ENCODE measurements at places on chromosomes 12 and 14.

- no peak for DNase-seq
Measured at GRCh38 chr12:91786499-91787272, 359.0 kb downstream of the BTG1 start.

GRCh38 chr14:103626146-103626850 is 2.7 kb upstream of the KLC1 start:
- no peak for DNase-seq

- DNase-seq, result no peak
Measured at GRCh38 chr12:30764251-30764650, 9.5 kb upstream of the CAPRIN2 start.

GRCh38 chr14:69910871-69911270 is 31.7 kb downstream of the SMOC1 start:
- no peak for DNase-seq

- no peak for DNase-seq
Measured at GRCh38 chr14:70731447-70732239, 77.7 kb downstream of the MAP3K9 start.

DNA sequence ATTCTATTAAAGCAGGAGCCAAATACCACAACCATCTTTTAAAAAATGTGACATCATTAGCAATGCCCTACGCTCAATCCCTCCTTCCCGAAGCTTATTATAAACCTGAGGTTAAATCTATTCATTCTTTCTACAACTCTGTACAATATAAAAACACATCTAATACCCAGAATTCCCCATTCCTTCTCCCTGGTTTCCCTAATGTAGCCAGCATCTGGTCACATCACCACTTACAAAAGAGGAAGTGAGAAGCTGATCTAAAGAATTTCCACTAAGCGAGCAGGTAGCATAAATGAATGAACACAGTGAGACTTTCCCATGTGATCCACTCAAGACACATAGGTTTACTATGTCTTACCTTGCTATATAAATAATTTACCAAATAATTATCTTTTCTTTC is 90.4 kb downstream of the LRP6 start:
- no peak for DNase-seq

GRCh38 chr12:13273850-13274249 is 77.3 kb downstream of the EMP1 start:
- DNase-seq, result no peak

DNA sequence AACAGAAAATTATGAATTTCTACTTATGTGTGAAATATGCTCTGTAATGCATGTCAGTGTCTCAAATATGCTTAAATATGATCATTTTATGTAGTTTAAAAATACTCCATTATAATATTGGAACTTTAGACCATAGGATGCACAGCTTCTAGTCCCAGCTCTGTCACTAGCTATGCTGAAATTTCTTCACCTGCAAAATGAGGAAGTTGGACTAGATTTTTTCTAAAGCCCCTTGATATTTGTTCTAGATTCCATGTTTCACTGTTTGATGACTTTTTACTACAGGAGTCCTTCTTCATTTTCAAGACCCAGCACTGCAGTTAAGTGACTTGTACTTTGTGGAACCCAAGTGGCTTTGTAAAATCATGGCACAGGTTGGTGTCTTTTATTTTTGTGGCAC is 90.1 kb downstream of the LRRK2 start:
- no peak for DNase-seq

DNA sequence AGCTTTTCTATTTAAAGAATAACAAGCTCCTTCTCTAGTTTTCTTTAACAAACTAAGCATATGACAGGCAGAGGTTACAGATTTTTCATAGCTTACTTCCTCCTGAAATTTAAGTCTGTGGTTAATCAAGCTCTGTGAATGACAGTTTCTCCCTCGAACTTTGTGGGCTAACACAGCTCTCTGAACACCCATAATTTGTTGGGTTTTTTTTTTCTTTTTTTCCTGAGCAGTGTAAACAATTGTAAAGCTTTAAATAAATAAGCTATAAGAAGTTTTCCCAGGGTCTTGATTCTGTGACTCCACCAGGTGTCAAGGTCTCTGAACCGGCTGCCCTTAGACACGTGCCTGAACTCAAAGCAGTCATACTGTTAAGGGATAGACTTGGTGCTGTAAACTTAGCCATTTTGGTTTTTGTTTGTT is 128.1 kb upstream of the AMIGO2 start:
- DNase-seq, result no peak

DNA sequence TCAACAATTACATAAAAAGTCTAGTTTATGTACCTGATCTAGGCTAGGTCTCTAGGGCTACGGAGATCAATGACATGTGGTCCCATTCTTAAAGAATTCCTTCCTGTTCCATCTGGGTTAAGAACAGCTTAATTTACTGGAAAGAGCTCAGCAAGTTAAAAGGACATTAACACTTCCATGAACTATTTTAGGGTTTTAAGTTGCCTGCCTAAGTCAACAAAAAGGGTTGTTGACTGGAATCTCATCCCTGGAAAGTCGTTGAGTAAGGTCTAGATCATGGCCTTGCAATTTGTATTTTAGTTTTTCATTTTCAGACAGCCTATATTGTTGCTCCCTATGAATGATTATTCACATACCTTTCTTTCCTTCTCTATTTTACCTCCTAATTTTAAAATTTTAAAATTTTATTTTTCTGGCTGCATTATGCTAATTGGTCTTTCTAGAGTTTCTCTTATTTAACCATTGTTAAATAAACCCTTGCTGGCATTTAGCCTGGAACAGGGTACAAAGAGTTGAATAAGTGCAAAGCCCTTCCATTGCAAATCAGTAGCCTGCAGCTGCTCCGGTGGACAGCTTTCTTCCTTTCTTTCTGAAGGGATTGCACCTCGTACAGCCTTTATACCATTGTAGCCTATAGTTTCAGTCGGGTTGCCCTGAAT is 66.3 kb downstream of the VRK1 start:
- no peak for DNase-seq

- peak; percentile 2 for DNase-seq
Measured at GRCh38 chr14:64293976-64294671, at the start of gene ESR2. Gene ESR2 (minus strand): TSS chr14:64294371. CDS start chr14:64282985, 11,386 bp downstream.

- DNase-seq, result no peak
Measured at GRCh38 chr14:90154110-90154509, 92.3 kb downstream of the KCNK13 start.
